NCI-H1417 (cell line): ENCODE measurements at places on chromosomes 11 and 22.

GRCh38 chr22:40556641-40557040 is 79.9 kb downstream of the MRTFA start:
- no peak for DNase-seq

- DNase-seq: no peak
Observed at GRCh38 chr11:29989174-29989970, 27.5 kb downstream of the KCNA4 start.

- no peak for DNase-seq
Observed at GRCh38 chr11:86863476-86863875, 63.1 kb downstream of the PRSS23 start.

GRCh38 chr11:124676386-124676785 is 2.7 kb downstream of the SPA17 start:
- no peak for DNase-seq

DNA sequence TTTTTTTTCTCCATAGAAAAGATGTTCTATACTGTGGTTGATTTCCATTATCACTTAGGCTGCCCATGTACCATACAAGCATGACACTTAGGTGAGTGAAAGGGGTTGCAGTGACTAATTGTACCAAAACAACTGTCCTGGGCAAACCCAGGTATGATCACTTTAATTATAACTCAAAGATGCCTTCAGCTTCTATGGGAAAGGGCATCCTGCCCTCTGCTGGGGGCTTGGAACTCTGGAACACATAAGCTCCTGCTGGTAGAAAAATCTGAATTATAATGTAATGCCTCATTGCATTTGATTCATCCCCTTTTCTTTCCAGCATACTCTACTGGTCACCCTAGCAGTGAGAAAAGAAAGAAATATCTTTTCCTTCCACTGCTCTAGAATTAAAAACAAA is 206.3 kb downstream of the DDX10 start:
- DNase-seq: peak; percentile 24

DNA sequence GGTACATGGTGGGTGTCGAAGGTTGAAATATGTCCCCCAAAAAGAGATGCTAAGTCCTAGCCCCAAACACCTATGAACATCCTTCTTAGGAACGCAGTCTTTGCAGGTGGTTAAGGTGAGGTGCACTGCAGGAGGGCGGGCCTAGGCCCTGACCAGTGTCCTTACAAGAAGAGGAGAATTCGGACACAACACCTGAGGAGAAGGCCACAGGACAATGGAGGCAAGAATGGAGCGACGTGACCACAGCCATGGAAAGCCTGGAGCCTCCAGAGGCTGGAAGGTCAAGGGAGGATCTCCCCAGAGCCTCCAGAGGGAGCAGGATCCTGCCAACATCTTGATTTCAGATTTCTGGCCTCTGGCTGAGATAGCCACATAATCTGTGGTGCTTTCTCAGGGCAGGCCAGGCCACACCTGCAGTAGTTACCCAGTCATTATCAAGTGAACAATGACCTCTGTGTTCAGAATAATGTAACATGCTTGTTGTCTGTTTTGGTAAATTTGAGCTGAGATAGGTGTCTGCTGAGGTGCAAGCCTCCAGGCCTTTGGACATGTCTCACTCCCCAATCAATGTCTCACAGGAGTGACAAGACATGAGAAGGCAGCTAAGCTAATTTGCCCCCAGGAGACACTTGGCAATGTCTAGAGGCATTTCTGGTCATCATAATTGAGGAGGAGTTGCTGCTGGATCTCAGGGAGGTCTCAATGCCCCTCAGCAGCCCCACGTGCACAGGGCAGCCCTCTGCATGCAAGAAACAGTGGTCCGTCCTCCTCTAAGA is 498.9 kb downstream of the BRD1 start:
- no peak for DNase-seq

DNA sequence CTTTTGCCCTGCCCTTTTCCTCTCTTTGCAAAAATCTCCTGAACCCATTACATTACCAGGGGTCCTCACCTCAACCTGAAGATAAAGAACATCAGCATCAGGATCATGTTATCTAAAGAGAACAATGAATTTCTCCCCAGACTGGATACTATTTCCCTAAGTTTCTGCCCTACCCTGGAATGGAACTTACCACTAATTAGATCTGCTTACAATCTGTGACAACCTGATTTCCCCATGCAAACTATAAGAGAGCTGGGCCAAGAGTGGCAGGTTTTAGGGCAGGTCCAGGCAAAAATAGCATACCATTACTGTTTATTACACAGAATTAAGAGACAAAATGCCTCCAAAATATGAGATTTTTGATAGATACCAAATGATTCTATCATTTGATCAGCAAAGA is 58.0 kb upstream of the GDPD4 start:
- no peak for DNase-seq

DNA sequence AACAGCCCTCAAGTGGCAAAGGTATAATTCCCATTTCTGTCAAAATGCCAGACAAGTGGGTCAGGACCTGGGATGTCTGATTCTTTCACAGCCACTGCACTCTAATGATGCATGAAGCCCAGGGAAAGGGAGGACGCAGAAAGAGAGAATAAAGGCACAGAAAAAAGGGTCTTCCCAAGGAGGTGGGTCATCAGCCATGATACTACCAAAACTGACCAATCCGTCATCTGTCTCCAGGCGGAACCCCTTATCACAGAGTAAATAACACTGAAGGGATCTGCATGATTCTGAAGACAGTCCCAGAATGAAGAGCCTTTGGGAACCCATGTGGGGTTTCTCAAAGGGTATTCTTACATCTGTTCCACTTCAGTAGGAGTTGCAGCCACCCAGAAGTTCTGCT is 73.8 kb upstream of the OPCML start:
- no peak for DNase-seq

DNA sequence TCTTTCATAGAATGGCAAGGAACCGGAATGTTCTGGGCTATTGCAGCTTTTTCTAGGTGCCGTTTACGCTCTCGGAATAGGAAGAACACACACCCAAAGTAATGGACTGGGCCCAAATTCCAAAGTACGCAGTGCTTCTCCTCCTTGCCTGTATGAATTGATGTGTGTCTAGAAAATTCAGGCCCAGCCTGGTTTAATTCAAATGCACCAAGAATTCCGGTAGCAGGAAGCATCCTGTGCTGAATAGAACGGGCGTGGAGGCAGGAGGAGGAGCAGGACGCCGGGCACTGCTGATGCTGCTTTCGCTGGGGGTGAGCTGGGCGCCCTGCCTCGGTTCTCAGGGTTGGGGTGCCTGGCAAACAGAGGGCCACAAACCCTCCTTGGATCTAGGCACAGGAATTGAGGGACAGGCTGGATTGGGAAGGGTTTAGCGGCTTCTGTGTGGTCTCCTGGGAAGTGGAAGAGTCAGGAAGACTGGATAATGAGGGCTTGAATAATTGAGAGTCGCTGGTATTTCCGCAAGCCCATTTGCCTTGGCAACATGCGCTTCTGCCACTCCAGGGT is 2.0 kb downstream of the PARVB start:
- no peak for DNase-seq

DNA sequence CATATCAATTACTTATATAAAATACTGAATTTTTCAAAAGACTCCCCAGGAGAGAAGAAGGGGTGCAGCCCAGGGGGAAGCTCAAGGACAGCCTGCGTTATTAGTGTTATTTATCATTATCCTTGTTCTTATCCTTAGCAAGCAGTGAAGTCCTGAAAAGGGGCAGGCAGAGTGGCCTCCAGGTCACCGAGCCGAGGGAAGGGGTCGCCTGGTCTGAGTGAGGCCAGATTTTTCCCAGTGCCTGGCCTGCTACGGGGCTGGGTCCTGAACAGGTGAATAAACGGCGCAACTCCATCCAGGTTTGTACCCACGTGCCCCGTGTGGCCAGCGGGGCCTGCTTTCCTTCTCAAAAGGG is 123.7 kb downstream of the BRD1 start:
- DNase-seq: no peak
